Mesothelial cell of epicardium (in vitro differentiated cells): ENCODE measurements at places on chromosomes 3 and 15.

GRCh38 chr15:42737529-42738328 lies 801 bp upstream of the CDAN1 start:
- DNase-seq: no peak

DNA sequence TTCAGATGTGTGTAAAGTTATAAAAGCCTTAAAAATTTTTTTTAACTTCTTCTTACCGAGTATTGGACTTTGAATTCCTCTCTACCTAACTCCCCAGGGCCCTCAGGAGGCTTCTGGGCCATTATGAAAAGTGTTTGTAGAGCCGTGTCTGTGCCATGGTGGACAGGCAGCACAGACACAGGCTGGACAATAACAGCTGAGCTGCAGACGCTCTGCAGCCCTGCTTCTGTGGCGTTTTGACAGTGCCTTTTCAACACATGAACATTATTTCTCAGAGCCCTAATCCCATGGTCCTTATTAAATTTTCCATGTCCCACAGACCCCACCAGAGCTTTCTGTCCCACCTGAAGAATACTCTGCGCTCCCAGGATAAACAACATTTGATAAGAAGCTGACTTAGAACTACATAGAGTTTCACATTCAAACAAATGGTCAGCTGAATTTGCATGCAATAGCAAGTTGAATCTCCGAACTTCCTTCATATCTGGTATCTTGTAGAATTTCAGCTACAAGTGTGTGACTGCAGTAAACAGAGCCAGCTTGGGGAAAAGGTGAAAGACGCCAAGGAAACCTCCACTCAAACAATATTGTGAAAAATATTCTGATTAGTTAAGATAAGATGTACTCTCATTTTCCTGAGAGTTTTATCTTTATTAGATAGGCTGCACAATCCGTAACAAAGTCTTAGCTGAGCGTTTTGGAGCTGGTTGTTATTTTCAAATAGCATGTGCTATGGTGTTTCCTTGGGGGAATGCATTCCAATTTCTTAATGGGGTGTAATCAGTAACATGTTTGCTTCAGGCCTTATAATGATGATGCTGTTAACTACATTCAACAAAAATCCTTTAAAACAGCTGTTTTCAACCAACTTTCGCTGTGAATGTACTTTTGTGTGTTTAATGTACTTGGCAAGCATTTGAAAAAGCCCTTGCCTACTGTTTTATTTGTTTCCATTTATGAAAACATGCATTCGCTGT lies 378.2 kb downstream of the MECOM start:
- no peak for DNase-seq

DNA sequence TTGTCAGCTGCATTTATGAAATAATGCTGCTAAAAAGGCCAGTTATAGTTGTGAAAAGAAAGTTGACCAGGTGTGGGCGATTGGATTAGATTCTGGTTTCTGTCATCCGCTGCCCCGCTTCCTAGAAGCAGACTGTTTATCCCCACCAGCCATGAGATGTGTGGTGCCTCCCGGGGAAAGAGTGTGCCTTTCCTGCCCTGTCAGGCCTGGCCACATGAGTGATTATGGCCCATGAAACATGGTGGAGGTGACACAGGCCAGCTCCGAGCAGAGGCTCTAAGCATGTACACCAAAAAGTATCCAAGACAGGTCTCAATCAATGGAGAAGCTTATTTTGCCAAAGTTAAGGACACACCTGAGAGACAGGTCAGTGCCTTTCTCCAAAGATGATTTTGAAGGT lies 85.4 kb upstream of the ABHD2 start:
- no peak for DNase-seq

DNA sequence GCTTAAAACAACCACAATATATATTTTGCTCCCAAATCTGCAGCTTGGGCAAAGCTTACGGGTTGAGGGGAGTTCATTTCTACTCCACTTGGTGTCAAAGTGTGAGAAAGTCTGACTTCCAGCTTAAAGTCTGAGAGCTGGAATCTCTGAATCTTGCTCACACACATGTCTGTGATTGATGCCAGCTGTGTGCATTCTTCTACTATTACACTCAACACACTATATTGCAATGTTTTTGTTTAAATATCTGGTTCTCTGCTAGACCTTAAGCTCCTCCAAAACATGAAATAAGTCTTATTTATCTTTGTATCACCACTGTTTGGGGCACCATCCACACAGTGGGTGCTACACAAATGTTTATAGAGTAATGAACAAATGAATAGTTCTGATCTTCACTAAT lies 36.7 kb upstream of the SECISBP2L start:
- no peak for DNase-seq

DNA sequence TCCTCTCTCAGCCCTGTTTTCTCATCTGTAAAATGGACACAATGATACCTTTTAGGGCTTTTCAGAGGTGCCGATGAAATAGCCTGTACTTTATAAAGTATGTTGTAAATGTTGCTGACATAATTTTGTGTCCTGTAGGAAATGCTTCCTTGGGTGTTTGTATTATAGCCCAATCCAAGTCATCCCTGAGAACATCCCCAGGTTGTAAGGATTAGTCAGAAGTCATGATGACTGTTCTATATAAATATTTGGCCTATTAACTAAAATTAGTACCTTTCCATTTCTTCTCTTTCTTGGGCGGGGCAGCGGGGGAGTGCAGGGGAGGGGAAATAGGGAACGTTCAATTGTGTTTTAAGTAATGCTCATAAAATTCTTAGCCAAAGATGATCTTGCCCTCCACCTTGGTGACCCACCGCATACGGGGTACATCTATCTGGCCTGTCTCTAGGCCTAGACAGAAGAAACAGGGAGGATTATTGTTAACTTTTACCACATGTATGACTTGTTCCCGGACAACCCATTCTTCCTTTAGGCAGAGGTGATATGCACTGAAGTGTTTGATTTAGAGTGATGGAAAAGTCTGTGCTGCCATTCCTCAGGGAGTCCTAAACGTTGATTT lies 120.7 kb downstream of the VGLL4 start:
- DNase-seq: no peak

DNA sequence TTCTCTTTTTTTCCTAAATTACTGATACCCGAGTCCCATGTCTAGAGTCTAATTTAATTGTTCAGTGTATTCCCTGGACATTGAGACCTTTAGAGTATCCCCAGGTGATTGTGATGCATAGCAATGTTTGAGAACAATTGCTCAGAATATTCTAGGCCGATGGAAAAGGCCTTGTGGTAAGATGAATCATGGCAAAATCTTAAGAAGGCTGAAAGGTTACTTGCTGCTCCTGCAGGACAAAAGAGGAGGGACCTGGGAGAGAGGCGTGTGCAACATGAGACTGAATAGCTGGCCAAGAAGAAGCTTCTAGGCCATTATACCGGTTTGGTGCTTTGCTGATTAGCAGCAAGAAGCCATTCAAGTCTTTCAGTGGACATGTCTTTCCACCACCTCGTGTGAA lies 256.6 kb downstream of the ROBO2 start:
- DNase-seq: no peak

- DNase-seq: no peak
These were observed 91.6 kb downstream of the RASA2 start for GRCh38 chr3:141578202-141578973.

DNA sequence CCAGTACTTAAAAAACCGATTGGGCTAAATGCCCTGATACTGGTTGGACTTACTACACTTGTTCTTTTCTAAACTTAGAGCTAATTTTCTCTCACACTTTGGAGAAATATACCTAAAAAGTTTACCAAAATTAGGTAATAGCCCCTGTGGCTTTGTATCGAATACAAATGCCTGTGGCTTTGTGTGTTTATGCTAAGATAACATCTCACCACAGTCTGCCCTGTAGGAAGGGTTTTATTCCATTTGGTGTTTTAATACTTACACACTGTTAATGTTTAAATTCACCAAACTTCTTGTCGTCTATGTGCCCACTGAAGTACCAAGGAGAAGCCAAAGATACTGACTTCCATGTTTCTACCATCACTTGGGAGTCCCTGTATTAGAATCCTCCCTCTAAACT lies 66.4 kb downstream of the BCHE start:
- no peak for DNase-seq

DNA sequence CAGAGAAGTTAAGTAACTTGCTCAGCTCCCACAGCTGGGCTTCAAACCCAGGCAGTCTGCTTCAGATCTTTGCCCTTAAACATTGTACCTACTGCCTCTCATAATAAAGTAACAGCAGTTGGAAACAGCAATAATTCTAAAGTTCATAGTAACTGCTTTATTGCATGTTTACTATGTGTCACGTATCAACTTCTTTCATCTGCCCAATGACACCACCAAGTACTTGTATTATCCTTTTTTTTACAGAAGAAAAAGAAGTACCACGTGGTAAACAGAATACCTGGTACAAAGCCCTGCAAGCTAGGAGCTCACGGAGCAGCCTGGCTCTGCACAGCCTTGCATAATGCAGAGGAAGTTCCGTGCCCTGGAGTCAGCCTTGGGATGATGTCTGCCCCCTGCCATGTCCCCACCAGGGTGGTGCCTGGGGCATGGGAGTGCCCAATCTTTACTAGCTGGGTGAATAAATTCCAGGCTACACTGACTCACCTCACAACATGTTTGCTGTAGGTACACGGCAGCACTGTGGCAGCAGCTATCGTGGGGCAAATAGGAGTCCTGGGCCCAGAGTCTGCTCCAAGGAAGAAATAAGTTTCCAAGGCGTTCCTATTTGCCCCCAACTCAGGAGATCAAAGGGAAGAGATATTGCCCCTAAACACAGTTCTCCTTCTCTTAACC lies 77.2 kb downstream of the LDHAL6B start:
- DNase-seq: no peak

- no peak for DNase-seq
These were observed 49.5 kb downstream of the TLE3 start for GRCh38 chr15:70048198-70048565.

- DNase-seq: no peak
These were observed 103.6 kb downstream of the ALDH1A2 start for GRCh38 chr15:57961919-57962318.

DNA sequence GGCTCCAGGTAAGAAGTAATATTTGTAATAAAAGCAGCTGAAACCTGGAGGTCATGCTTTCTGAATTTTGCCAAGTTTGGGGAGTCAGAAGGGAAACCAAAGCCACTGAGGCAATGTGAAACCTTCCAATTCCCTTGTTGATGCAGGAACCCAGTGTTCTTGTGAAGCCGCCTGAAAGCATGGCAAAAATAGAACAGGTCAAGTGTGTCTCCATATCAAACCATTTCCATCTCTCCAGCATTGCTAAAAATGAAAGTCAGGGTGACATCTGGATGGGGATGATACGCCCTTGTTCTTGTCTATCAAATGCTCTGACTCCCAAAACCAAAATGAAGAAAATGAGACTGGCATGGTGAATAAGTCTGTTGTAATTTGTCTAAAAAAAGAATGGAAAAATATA lies 362.5 kb downstream of the VPS13C start:
- DNase-seq: no peak

GRCh38 chr3:139522421-139522820 lies 17.1 kb downstream of the RBP1 start:
- DNase-seq: no peak

DNA sequence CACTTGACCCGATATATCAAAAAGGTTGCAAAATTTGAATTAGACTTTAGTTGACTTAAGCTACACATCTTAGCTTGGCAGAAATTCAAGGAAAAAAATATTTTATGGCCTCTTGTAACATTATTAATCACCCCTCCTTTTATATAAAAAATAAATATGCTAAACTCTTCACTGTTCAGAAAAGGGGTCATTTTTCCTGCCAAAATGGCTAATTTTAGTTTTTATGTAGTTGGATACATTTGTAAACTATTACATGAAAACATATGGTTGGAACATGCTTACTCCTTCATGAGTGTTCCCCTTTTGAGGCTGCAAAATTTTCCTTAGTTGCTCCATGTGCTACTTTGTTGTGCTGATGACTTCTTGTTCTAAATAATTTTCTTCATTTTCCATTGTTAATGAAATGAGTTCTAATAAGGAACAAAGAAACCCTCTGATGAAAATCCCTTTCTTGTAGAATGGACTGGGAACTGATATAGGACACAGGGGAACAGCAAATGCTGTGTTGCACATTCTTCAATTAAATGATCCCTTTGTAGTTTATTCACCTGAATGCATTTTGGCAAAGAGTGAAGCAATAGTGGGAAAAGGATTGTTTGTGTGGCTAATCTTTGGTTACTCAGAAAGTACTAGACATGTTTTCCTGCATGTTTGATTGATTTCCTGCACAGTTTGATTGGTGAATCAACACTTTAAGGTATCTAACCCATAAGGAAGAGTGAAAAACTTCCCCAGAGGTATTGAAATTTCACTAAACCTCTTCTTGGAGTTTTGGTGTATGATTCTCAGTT lies 349.3 kb downstream of the TIGIT start:
- no peak for DNase-seq

DNA sequence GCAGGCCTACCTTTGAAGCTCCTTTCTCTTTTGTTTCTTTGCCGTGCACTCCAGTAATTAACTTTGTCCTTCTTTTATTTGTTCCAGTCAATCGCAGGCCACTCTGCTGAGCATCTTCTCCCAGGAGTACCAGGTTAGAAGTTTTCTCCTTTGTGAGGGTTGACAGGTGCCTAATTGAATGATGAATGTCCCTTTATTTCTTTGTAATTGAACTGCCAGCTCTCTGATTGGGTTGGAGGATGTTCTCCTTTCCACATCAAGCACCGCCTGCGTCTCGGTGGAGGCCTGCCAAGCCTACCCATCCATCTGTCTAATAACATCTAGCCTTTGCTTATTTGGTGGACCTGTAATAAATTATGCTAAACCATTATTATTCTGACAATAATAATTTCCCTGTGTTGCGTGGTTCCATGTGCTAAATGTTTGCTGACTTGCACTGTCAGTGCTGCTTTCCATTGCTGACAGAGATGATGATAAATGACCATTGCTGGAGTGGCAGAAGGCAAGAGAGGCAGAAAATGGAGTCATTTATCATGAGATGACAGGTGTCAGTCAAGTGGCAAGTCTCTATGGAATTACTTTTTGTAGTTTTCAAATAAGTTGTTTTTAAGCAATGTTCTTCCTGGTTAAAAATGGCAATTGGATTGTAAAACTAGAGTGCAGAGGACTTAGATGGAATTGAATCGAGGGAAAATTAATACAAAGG lies 64.9 kb downstream of the CDIN1 start:
- no peak for DNase-seq

GRCh38 chr15:67322481-67322880 lies 67.9 kb downstream of the IQCH start:
- no peak for DNase-seq
